ENCODE measurements at places on chromosomes 12 and 14.

DNA sequence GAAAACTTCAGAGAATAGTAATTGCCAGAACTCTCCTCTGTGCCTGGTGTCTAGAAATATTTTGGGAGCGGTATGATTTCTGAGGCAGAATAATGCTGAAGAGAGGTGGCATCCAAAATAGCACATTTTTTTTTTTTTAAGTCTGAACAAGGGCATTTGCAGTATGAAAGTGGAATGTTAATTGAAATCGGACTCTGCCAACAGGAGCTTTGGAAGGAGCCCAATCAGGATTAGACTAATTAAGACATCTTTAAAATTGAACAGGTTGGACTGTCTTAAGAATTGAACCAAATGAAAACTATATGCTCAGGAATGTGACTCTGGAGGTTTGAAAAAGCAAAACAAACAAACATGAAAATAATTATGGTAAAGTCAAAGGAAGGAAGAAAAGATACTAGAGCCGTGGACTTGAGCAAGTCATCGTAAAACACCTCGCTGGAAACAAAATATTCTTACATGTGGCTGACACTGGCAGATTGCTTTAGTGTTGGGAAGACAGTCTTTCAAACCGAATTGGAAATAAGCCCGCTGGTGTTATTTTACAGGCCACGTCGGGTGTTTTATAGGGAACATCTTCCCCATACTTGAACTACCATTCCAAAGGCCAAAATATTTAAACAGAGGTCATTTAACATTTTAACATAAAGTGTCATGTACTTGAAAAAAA lies 436.3 kb downstream of the VRK1 start:
- no peak for DNase-seq

DNA sequence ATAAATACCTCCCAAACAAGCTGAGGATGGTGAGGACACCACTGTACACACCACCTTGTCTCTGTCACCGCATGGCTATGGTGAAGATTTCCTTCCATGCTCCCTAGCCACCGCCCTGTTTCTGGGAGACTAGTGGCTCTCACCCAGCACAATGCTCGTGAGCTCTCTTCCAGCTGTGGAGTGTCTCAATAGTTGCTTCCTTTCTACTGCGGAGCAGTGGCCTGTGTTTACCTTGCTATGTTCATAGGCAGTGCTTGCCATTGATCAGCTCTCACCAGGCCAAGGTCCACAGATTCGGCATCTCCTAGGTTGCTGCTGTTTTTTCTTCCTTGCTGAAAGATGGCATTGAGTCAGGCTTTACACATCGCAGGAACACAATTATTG lies 313.6 kb upstream of the RTL1 start:
- no peak for DNase-seq

GRCh38 chr14:99564926-99565259 lies 39.1 kb downstream of the CCDC85C start:
- no peak for DNase-seq

DNA sequence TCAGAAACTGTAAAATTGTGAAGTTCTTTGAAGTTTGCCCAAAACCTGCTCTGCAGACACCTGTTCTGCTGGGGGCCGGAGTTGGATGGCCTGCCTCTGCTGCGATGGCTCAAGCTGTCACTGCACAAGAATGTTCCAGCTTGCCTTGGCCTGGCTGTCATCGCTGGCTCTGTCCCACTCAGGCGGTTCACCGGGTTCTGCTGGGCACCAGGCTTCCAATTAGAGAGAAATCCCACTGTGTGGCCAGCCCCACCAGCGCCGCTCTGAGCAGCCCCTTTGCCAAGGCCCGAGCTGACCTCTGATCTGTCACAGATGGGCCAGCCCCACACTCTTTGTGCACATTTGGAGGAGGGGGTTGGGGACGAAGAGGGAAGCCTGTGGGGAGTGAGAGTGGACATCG lies 71.7 kb upstream of the GPATCH2L start:
- DNase-seq = no peak

DNA sequence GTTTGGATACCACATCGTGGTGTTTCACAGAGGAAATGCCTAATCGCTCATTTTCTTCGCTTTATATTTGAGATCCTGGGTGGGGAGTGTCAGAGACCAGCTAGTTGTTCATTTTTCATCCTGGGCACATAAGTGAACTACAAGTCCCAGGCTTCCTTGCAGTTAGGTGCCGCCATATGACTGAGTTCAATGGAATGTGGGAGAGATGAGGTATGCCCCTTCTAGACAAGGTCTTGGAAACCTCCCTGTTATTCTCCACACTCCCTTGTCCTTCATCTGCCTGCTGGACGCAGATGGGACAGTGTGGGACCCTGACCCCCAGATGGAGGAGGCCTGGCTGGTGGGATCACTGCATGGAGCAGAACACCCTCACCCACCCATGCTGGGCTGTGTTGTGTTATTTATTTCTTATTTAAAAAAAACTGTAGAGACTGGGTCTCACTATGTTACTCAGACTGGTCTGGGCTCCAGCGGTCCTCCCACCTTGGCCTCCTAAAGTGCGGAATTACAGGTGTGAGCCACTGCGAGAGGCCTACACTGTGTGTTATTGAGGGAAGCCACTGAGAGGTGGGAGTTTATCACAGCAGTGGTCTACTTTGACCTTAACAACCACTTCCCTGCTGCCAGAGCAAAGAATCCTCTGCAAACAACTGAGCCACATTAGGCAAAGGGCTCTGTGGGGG lies 42.9 kb upstream of the VRK1 start:
- DNase-seq = no peak

DNA sequence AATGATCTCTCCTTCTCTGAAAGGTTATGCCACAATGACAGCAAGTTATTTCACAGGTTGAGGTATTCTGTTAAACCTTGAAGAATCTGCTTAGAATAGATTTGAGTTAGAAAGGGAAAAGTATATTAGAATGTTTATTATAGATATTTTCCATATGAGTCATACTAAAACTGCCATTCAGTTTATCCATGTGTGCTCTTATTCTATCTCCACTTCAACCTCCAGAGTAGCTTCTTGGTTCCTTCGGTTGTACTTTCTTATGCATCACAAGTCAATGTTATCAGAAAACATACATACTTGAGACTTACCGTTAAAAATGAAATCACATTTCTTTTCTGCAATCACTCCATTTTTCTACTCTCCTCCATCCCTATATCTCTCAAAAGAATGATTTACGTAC lies 197.7 kb downstream of the BCAT1 start:
- no peak for DNase-seq

GRCh38 chr14:33218026-33218425 lies 279.3 kb downstream of the NPAS3 start:
- DNase-seq = no peak

DNA sequence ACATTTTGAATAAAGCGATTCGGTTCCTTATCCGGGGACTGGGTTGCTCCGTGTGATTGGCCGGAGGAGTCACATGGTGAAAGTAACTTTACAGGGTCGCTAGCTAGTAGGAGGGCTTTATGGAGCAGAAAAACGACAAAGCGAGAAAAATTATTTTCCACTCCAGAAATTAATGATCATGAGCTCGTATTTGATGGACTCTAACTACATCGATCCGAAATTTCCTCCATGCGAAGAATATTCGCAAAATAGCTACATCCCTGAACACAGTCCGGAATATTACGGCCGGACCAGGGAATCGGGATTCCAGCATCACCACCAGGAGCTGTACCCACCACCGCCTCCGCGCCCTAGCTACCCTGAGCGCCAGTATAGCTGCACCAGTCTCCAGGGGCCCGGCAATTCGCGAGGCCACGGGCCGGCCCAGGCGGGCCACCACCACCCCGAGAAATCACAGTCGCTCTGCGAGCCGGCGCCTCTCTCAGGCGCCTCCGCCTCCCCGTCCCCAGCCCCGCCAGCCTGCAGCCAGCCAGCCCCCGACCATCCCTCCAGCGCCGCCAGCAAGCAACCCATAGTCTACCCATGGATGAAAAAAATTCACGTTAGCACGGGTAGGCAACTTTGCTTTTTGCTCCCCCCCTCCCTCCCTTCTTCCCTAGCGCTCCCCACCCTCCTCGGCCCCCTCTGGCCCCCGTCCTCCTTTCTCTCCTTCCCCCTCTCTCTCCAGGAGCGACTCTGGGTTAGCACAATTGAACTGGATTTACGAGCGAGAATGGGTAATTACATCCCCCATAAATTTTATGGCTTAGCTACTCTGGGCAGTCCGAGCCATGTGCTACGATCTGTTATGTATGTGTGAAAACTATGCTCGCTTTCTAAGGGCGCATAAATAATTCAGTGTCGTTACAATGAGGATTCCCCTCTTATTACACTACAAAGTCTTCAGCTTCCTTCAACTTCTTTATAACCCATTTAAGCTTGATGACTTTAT lies at the start of gene HOXC4:
Gene HOXC4, plus strand, starts transcription at position 85 of the 991 bp plus-strand sequence. Its CDS starts 88 bp downstream, at position 173.
- no peak for DNase-seq

DNA sequence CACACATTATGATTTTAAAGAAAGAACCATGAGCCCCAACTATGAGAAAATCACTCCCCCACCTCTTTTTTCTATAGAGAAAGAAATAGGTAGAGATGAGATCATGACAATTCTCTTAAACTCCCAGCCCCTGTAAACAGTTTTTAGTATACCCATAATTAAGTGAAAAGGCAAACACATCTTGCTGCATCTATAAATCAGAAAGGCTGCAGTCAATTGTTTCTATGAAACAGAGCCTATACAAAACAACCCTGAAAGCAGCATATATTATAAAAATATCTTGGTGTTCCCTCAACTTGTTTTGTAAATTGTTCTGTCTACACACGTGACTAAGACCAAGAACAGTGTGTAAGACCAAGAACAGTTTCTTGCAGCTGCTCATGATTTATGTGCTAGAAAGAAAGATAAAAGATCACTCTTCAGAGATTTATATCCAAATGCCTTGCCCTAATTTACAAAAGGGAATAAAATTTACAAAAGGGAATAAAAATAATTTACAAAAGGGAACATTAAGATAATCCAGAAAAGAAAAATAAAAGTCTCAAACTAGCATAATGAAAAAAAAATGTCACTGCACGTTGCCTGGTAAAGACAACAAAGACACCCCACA lies 4.8 kb downstream of the KITLG start:
- DNase-seq = no peak

GRCh38 chr12:88188180-88188579 lies 46.1 kb downstream of the TMTC3 start:
- DNase-seq = no peak

DNA sequence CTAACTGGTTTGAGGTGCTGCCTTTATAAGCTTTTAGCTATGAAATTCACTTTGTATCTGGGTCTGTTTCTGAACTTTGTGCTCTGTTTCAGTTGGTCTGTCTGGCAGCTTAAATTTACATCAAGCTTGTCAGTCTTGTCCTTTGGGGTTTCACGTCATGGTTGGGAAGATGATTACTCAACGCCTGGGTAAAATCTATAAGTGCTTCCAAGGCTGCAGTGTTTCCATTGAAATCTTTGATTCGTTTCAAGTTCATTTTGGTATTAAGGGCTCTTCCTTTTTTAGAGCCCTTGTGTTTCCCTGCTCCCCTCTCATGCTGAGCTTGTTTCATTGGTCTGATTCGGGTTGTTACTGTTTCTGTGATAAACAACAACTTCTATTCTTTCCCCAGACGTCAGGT lies 58.2 kb downstream of the FBXW8 start:
- no peak for DNase-seq

DNA sequence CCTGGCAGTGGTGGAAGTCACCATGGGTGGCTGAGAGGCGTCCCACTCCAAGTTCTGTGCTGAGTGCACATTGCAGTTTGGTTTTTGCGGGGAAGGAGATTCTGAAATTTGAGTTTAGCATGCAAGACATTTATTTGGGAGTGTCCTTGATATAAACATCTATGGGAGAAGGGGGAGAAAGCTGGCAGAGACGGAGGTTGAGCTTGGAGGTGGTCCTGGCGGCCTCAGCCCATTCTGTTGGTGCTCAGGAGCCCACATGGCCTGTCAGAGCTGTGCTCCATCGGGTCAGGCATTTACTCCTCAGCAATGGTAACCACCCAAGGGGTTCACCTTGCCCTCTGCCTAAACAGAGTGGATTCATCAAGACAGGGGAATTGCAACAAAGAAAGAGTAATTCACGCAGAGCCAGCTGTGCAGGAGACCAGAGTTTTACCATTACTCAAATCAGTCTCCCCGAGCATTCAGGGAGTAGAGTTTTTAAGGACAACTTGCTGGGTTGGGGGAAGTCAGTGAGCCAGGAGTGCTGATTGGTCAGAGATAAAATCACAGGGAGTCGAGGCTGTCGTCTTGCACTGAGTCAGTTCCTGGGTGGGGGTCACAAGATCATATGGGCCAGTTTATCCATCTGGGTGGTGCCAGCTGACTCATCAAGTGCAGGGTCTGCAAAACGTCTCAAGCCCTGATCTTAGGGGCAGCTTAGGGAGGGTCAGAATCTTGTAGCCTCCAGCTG lies 323.3 kb upstream of the TMEM132C start:
- no peak for DNase-seq

DNA sequence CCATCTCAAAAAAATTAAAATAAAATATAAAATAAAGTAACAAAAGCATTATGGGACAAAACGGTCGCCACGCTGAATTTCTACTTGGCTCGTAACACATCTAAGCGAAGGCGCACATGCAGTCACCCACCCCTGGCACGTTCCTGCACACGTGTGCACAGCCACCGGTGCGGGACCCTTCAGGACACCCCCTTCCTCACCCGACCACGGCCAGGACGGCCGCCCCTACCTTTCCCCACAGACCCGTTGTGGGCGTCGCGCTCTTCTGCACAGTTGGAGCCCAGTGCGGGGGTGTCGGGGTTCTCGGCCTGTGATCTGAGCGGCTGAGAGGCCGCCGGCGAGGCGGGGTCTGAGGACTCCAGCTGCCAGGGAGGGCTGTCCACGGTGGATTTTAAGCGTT lies 44.4 kb upstream of the GPR68 start:
- no peak for DNase-seq

DNA sequence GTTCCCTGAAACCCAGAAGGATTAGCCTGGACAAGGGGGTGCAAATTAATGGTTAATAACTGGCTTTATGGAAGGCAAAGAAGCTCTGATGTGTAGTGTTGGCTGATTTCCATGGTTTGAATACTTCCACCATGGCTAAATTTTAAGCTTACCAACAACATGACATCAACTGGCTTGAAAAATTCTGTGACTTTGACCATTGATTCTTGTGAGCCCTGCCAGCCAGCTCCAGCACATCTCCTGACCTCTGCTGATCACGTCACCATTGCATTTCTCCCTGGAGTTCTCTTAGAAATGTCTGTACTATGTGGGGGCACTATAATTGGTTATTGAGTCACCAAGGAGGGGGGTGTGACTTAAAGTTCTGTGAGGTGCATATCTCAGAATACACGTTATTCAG lies 171.2 kb downstream of the MYRFL start:
- DNase-seq = no peak

DNA sequence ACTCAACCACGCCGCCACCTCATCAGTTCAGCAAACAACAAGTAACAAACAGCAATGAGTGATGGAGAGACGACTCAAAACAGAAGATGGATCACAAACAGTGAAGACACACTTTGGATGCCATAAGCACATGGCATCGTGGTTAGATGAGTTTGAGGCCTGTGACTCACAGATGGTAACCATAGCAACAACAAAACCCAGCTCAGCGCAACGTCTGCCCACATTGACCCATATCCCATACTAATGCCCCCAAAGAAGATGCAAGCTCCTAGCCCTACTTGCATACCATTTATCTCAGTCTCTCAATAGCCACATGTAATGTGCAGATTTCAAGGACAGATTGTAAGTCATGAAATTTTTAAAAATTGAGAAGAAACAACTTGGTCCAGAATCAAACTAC lies 1322.3 kb upstream of the TMEM132C start:
- no peak for DNase-seq

All from GM06990 (cell line).